ENCODE measurements at places on chromosomes 16 and 17.
A peak's percentile ranks its signal among the peaks of the same experiment; 100 is the strongest.

- peak; percentile 64 for DNase-seq
These were observed 1.5 kb downstream of the N4BP1 start for GRCh38 chr16:48608452-48608851.

DNA sequence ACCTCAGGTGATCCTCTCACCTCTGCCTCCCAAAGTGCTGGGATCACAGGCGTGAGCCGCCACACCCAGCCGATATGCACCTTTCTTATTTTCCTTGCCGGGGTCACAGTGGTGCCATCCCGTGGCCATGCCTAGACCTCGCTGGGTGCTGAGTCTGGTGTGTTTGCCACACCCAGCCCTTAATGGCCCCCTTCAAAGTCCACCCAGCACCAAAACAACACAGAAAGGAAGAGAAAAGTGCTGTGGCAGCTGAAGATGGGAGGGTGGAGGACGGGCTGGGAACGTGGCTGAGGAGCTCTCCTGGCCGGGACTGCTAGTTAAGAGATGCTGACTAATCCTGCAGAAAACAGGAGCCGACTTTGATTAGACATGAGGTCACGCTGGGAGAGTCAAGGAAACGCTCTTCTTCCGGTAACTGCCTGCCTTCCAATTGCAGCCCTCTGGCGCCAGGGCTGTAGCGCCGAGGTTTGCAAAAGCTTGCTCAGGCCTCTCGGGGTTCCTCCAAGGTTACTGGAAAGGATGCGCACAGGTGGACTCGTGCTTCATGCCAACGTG, 10.9 kb downstream of the SLC43A2 start:
- no peak for DNase-seq

GRCh38 chr16:86391984-86392383, 118.3 kb upstream of the FOXF1 start:
- DNase-seq, result no peak

- peak; percentile 25 for DNase-seq
These were observed 38.5 kb downstream of the IGF2BP1 start for GRCh38 chr17:49035470-49036269.

DNA sequence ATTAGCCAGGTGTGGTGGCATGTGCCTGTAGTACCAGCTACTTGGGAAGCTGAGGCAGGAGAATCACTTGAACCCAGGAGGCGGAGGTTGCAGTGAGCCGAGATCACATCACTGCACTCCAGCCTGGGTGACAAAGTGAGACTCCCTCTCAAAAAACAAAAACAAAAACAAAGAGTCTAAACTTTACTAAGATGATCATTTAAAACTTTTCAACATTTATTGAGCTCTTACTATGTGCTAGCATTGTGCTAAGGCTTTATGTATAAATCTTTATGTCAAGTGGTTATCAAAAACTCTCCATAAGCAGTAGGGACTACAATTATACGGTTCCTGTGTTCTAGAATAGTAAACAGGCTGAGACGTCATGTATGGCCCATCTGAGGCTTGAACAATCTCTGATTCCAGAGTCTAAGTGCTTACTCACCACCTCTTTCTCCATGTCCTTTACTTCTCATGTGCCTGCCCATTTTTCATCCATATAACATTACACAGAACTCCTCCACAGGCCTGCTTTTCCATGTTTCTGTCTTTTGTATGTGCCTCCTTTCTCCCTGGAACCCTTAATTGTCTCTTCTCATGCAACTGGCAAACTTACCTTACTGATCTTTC, 66.7 kb downstream of the NUP88 start:
- DNase-seq, result no peak

GRCh38 chr17:19372866-19373504, 5.3 kb upstream of the MAPK7 start:
- DNase-seq, result no peak

DNA sequence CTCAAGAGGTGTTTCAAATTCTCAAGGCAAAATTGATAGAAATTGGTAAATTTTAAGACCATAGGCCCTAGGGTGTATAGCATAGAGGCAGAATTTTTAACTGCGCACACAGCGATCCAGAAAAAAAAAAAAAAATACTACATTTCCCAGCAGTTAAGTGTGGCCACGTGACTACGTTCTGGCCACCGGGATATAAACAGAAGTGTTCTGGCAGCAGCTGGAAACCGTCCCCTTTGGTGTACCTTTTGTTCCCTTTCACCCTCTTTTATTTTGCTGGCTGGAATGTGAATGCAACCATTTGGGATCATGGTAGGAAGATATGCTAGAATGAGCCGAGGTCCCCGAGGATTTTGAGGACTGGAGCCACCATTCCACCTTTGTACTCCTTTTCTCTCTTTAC, 52.7 kb upstream of the AKAP1 start:
- no peak for DNase-seq

- DNase-seq, result no peak
These were observed 165.0 kb upstream of the RBFOX1 start for GRCh38 chr16:7167626-7168025.

DNA sequence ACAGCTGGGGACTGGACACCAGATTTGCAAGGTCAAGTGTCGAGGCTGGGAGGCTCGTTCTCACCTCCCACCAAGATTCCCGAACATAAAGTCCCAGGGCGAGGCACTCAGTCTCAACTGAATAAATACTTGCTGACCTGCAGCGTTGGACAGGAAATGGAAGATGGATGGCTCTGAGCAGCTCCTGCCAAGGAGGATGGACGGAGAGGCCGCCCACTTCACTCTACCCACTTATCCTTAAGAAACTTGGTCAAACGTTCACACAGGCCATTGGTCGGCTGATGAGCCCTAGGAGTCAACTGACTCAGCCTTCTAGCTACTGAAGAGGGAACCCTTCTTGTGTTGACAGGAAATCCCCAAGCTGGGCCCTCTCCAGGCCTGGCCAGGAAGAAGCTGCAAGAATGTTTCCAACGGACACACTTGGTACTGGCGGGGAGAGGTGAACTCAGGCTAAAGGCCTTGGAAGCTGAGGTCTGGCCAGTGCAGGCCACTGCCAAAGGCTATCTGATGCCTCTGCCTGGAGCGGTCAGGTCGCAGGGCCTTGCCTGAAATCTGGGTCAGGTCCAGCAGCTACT, 50.0 kb downstream of the VAC14 start:
- no peak for DNase-seq

DNA sequence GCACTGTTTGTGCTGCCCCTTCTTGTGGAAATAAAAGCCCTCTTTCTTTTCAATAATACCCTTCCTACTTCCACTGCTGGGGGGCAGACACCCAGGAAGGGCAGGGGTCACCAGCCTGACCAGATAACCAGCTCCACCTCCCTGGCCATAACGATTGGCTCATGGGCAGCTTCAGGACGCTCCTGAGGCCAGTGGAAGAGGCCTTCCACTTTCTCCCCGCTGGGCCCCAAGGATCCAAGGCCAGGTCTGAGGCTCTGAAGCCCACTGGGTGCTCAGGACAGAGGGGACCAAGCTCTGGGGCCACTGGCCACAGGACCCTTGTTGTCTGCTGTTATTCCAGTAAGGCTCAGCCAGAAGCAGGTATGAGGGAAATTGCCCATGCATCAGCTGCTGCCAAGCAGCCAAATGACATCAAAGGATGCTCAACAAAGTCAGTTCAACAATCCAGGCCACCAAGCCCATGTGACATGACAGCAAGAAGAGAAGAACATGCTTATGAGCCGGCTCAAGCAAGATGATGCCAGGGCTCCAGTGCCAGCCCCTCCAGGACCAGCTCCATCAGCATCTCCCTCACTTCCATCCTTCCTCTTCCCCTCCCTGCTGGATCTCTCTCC, 238.8 kb downstream of the ZNF423 start:
- DNase-seq, result no peak

- DNase-seq, result no peak
These were observed 832 bp downstream of the CDK5R1 start for GRCh38 chr17:32487473-32488176.

- DNase-seq, result no peak
These were observed 229.0 kb upstream of the NLRP1 start for GRCh38 chr17:5813357-5813756.
